ENCODE measurements at places on chromosomes 3 and 15.

- no peak for DNase-seq
Observed at GRCh38 chr3:157436583-157437291, at the start of gene PTX3. Gene PTX3, plus strand, starts transcription at chr3:157436850. Its CDS starts 84 bp downstream, at chr3:157436934.

GRCh38 chr3:71478568-71478967 is 105.0 kb downstream of the FOXP1 start:
- DNase-seq, result no peak

DNA sequence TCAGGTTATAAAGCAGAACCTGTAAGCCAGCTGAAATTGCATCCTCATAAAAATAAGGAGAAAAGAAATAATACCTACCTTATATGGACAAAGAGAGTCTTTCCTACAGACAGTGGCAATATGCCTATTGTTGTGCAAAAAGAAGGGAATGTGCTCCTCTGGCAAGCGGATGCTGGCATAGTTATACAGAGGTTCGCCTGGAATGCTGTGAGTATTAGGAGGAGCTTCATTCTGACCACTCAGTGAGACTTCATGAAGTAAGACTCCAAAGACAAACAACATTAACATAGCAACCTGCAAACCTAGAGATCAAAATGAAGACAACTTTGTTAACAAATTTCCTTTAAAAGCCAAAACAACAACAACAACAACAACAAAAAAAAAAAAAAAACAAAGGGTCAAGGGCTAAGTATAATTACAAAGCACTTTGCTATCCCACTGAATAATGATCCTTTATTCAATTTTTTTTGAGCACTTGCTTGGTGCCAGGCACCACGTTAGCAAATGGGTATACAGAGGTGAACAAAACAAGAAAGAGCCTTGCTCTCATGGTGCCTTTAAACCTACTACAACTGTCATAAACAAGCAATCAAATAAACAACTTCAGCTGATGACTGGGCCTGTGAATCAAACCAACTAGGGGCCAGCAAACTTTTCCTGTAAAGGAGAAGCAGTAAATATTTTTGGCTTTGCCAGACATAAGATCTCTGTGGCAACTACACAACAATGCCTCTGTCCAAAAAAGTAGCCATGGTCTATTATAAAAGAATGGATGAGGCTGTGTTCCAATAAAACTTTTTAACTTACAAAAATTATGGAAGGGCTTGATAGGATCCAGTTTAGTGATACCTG is 3.7 kb downstream of the EOGT start:
- DNase-seq, result no peak

DNA sequence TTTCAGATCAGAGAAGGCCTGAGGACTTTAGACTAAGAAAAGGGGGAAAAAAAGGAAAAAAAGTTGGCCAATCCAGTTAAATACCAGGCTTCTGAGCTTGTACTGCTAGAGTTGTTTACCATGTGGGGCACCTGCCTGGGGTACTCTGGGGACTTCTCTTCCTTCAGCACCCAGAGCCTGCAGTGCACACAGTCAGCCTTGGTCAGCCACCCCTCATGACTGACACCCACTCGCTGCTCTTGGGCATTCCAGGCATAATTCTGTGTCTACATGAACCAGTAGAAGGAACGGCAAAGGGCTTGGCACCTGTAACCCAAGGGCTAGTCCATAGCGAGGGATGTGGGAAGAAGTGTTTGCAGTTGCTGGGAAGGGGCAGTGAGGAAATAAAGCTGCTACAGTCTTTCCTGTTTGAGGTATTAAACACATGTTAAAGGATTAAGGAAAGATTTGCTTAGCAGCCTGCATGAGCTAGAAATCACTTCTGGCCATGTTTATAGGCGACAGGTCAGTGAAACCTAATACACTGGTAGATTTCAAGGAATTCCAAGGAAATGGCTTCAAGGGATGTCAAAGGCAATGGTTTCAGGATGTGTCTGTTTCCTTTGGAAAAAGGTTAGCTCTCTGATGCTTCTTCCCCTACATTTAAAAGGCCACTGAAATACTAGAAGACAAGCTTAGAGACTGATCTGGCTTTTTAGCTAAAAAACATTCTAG is 232.5 kb downstream of the CHST2 start:
- DNase-seq, result no peak

DNA sequence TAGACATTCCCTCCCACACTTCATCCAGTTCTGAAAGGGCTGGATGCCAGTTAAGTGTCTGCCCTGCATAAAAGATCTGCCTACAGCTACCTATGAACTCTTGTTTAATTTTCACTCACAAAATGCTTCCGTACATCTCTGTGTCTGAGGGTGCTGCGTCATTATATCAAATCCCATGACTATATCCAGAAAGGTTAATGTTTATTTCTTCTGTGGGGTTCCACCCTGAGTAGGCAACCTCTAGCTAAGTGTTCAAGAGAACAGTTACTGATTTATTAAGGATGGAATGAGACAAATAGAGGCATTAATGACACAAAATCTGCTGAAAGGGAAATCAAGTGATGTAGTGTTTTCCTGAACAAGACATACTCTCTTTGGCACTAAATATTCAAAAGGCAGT is 220.2 kb downstream of the MTHFS start:
- no peak for DNase-seq

DNA sequence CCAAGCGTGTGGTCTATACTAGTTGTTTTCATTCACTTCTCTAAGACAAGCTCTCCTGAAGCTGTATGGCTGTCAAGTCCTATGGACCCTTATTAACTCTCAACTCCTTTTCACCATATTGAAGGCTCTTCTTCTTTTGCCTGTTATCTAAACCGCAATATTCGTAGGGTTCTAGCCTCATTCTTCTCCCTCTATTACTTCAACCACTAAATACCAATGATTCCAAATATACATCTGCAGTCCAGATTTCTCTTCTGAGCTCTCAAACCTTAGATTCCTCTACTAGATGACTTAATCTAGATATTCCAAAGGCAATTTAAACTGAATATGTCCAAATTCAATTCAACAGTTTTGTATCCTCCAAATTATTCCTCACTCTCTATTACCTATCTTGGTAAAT is 24.6 kb downstream of the AQR start:
- no peak for DNase-seq

DNA sequence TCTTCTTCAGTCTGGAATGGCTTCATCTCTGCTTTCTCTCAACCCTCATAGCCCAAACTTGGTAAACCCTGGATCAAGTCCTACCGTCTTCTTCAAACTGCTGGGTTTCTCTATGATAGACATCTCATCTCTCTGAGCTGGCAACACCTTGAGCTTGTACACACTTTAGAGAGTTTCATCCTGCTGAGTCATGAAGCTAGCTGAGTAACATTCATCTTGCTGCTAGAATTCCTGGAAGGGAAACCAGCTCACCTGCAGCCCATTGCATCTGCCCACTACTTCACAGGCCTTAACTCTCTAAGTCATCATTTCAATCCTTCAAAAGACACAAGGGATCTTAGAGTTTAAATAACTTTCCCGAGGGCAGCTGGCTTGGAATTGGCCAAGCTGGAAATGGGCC is 175.5 kb upstream of the RORA start:
- no peak for DNase-seq

DNA sequence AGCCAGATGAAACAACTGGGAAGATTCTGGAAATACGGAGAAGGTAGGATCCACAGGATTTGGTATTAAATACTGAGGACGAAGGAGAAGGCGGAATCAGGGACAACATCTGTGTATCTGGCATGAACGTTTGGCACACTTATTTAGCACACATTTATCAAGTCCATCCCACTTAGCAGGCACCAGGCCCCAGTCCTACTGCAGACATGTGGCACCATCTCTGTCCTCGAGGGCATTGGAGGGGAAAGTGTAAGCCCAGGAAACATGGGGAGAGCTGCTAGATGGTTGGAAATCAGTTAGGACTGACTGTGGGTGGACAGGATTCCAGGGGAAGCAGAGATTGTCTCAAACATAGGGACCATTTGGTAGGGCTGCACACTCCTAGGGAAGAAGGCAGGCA is 29.0 kb upstream of the LCTL start:
- no peak for DNase-seq

- no peak for DNase-seq
Observed at GRCh38 chr3:82202269-82202668, 440.8 kb upstream of the GBE1 start.

DNA sequence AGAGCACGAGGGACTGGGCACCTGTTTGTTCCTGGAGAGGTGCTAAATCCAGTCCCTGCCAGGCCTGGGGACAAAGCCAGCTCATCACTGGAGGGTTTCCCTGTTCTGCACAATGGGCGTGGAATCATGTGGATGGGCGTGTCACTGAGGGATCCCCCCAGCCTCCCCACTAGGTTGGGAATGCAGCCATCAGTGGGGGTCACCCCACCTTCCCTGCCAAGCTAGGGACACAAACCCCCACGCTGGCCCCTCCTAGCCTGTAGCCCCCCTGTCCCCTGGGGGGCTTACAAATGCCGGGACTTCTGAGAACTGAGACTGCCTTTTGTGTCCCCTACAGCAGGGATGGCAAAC is 61.9 kb downstream of the NSMCE3 start:
- no peak for DNase-seq

DNA sequence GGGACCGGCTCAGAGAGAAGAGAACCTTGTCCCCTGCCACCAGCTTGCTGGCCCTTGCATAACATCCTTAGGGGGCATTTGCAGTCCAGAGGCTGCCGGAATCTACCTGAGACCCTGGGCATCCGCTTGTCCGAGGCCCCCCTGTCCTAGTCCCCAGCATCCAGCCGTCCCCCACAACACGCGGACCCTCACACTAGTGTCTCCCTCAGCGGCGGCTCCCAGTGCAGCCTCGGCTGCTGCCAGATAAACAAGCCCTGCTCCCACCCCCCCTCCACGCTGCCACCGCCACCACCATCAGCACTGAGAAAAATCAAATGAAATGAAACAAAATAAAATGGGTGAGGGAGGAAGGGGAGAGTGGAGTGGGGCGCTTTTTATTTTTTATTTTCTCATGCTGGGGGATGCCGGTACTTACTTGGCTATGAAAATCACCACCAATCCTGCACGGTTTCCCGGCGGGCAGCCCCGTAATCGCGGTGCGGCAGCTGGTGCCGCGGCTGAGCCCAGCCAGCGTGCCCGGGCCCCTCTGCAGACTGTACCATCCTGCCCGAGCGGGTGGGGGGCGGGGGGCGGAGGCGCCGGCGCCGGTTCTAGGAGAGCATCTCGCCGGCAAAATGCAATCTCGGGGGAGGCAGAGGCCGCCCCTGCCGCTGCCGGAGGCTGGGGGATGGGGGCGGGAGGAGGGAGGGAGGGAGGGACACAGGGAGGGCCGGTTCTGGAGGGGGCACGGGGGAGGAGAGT is at the start of gene ATP2B2:
ATP2B2 (minus strand) TSS at position 537 of the 741 bp plus-strand sequence. CDS start 56,043 bp downstream, outside the sequence.
- no peak for DNase-seq

DNA sequence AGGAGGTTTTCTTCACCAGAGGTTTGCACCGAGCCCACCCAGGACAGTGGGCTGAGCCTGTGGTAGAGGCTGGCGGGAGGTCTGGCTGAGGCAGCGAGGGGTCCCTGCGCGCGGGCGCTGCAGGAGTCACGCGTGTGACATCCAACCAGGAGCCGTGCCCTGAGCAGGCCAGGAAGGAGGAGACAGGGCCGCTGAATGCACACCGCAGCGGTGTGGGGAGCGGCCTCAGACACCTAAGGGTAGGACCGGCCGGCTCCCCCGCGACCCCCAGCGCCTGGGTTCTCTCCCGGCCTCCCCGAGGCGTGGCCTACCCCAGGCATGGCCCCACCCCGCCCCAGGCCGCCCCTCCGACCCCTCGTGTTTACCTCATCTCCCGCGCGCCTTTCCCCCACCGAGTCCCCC is 412 bp downstream of the SLC41A3 start:
- DNase-seq, result peak; percentile 3

DNA sequence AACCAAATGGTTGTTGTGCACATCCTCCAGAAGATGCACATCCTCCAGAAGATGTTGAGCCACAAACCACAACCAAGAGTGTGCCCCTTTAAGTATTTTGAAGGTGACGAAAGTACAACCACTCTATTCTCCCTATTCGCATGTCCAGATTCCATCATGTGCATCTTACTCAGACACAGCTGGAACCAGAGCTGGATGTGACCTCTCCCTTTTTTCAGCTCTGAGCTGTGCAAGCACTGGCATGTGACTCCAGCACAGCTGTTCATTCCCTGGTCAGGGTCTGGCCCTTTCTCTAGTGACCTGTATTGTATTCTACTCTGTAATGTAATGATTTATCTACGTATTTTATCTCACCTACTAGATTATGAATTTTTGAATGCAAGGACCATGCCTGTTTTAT is 29.3 kb upstream of the DLG1 start:
- no peak for DNase-seq

GRCh38 chr3:72193771-72194430 is 409.0 kb upstream of the PROK2 start:
- no peak for DNase-seq

DNA sequence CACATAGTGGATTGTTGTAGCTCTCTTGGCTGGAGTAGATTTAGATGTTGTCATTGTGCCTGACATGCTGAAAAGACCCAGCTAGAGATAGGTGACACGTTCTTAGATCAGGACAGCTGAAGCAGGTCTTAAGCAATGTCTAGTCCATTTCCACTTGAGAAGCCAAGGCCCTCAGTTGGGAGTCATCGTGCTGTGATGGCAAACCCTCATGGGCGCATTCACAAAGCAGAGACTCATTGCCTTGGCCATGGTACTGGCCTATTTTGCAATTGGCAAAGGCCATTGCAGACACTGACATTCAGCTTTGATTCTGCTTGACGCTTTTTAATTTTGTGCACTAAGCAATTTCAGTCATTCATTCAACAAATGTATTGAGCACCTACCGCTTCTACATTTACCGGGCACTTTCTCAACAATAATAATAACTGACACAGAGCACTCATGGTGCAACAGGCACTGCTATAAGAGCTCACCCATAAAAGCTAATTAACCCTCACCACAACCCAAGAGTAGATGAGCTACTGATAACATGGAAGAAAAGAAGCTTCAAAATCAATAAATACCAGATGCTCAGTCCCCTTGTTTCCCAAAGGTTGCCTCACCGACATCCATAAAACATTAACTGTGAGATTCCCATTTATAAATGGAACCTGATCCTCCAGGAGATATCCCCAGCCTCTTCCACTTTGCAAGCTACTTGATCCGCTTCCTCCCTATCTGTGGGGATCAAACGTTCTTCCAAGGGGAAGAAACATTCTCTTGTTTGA is 200.1 kb downstream of the TLE3 start:
- no peak for DNase-seq

GRCh38 chr15:62275831-62276230 is 110.7 kb upstream of the C2CD4B start:
- DNase-seq, result no peak

- no peak for DNase-seq
Observed at GRCh38 chr3:11054739-11055438, 62.3 kb downstream of the SLC6A1 start.

DNA sequence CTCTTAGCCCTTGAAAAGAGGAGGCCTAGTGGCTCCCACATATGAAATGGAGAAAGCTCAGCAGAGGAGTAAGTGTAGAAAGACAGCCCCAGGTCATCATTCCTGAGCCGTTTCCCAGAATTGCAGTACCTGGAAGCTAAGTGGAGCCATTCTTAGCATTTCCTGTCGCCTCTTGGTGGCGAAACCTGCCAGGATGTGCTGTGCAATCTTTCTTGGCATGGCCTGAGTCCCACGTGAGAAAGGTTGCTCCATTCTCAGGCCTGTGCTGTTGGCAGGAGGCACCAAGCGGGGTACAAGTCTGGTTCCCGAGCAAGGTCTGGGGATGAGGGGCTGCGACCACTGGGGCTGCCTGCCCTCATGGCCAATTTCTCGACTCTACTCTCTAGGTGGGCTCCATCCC is 207.2 kb upstream of the TPM1 start:
- no peak for DNase-seq

GRCh38 chr3:167054926-167055325 is 325.2 kb downstream of the ZBBX start:
- DNase-seq, result no peak
